ENCODE measurements at places on chromosomes 5 and 9. TPM values are rescaled to one million over a fixed set of nuclear protein-coding genes. Genes with fewer than 3 reads are reported as not detected.

Gene SPATA31C1
- not detected for total RNA-seq

Gene PCDHA9
- total RNA-seq, result not detected

Gene TPPP
- 0.14 TPM for total RNA-seq

Gene HAND1
- not detected for total RNA-seq

Gene ANXA1
- 63.1 TPM for total RNA-seq

Gene QRFP
- not detected for total RNA-seq

Gene PRUNE2
- 0.86 TPM for total RNA-seq

Gene NOXA1
- not detected for total RNA-seq

Gene SV2C
- total RNA-seq, result not detected

Gene PTGDS
- total RNA-seq, result not detected

Gene SPINK6
- total RNA-seq, result not detected

Gene DBH
- total RNA-seq, result not detected

Gene SH2D3C
- 39.3 TPM for total RNA-seq
